Natural killer cell (primary cell): ENCODE measurements at places on chromosomes 6 and 20. TPM values are rescaled to one million over a fixed set of nuclear protein-coding genes. Genes with fewer than 3 reads are reported as not detected.

Gene HLA-DPA1
- total RNA-seq, result 135 TPM

Gene ZNF391
- 0.83 TPM for total RNA-seq

Gene ABCC10
- total RNA-seq, result 74.6 TPM

- no peak for DNase-seq
Observed at GRCh38 chr20:56411759-56412472, at the start of gene CASS4. TSS of gene CASS4 (plus strand) at chr20:56412260. CDS start at chr20:56412459, 199 bp downstream.

- no peak for DNase-seq
Observed at GRCh38 chr6:129641344-129641743, 68.6 kb downstream of the ARHGAP18 start.

DNA sequence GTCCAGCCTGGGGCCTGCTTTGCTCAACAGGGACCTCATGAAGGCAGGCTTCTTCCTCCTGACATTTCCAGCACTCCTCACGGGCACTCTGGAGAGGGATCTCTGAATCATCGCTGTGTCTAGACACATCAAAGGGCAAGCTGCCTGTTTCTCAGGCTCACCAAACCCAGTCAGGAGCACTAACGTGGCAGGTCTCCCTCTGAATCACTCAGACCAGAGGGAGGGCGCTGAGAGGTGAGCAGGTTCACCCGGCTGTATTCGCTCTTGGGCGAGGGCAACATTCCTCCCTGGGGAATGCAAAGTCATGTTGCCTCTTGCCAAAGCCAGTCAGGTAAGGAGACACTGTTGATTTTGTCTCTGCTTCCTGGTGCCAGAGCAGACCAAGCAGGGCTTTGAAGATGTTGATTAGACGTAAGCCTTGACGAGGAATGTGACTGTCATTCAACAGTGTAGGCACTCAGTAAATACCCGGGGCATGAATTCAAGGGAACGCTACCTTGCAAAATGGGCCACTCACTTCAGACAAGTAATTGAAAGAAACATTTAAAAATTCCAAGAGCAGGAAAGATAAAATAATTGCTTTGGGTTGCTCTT lies 50.1 kb downstream of the CYP24A1 start:
- DNase-seq, result no peak

DNA sequence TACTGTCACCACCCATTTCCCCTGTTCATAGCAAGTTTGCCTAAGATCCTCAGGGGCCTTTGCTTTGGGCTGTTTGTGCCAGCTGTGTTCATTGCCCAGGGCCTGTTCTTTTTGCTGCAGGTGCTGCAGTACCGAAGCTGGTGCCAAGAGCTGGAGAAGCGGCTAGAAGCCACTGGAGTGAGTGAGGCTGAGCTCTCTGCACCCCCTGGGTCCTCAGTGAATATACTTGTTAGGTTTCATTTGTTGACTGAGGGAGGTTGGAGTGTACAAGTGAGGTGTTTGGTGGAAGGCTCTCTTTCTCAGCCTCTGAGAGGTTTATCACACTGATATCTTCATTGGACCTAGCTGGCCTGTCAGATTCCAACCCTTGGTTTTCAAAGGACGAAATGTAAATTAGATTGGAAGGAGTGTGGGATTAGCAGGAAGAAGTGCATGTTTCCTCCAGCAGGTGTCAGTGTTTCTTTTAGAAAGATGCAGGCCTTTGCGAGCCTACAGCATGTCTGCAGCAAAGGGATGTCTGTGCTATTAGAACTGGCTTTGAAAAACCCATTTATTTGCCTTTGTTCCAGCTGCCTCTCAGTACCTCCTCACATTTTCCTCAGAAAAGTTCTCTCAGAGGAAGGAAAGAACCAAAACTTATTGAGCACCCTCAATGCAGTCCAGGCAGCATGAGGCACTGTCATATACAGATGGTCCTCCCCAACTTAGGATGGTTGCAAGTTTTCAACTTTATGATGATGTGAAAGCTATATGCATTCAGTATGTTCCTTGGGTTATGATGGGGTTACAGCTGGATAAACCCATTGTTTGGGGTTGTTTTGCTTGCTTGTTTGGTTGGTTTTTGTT lies 8.3 kb downstream of the CEP250 start:
- peak; percentile 25 for DNase-seq

GRCh38 chr6:145699462-145699861 lies 35.9 kb downstream of the EPM2A start:
- DNase-seq, result no peak

DNA sequence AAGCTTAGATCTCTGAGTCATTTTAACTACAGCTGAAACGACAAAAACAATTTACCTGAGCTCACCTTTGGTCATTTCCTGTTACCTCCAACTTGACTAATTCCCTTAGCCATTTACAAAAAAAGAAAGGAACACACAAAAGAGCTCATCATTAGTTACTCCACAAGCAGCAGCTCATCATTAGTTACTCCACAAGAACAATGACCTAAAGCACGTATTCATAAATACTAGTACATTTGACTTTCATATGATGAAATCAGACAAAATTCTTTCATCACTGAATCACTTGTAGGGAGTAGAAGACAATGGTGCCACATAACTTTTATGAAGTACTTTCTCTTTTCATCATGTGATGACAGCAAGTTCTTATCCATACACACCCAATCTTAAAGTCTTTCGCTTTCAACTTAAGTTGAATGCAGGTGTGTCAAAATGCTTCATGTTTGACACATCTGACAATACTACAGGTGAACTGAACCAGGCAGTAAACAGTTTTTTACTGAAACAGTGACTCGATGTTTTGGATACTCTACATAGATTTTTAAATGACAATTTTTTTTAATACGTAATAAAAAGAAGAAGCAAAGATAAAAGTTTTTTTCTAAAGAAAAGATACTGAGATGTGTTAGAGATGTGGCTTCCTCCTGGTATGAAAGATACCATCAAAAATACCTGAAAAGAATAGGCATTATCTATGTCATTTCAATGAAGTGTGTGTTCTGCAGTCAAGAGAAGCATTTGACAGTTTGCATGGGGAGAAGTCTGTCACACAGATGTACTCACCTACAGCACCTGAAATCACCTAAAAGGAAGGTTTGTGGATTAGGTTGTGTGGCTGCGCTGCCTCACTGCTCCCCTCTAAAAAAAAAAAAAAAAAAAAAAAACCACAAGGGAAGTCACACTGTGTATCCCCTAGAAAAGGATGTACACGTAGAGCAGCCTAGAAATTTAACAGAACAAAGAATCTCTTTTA lies 109.1 kb downstream of the PRDM1 start:
- no peak for DNase-seq

DNA sequence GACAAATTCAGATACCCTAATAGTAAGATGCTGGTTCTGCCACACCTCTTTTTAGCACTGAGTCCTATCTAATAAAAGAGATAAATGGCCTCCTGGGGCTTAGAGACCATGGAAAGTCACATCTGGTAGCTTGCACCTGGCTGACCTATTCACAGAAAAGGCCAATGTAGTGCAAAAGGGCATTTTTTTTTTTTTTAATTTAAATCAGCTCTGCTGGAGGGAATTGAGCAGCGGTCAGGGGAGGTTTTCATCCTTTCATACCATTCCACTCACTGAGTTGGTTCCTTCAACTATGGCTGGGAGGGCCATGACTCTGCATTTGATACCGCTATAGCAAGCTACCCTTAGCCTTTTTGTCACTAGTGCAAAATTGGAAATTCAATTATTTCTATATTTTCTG lies 20.1 kb upstream of the HS3ST5 start:
- no peak for DNase-seq

- DNase-seq, result no peak
Observed at GRCh38 chr6:63943826-63944225, 308.2 kb downstream of the PHF3 start.

GRCh38 chr6:136226027-136226673 lies 24.0 kb downstream of the MTFR2 start:
- peak; percentile 43 for DNase-seq

GRCh38 chr20:46977909-46978588 lies 83.4 kb downstream of the EYA2 start:
- DNase-seq, result no peak

- DNase-seq, result no peak
Observed at GRCh38 chr6:167652701-167653095, 174.0 kb upstream of the AFDN start.
